ENCODE measurements at places on chromosomes 1 and 21.

DNA sequence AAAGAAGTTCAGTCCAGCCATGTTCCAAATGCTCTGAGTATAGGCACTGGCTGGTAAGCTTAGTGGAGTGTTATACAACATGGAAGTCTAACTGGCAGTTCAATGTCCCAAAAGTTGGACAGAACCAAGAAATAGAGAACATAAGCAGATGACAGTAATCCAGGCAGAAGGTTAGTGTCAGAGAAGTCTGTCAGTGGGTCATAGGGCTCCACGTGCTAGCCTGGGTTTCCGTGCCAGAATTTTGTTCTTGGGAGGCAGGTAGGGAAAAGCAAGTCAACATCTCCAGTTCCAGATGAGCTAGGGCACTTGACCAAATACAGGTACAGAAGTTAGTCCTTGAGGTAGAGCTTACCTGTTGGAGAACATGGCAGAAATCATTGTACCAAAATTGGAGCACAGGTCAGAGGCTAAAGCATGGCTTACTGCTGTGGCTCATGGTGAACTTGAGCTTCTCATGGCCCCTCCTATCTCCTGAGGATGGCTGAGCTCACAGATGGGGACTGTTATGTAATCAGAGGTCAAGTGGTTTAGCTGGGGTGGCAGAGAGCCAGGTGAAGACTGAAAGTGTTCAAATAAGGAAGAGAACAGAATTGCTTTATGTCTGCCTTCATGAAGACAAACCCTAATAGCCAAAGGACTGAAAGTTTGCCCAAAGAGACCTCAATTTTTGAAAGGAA, 170.8 kb downstream of the NFIA start:
- DNase-seq = no peak

DNA sequence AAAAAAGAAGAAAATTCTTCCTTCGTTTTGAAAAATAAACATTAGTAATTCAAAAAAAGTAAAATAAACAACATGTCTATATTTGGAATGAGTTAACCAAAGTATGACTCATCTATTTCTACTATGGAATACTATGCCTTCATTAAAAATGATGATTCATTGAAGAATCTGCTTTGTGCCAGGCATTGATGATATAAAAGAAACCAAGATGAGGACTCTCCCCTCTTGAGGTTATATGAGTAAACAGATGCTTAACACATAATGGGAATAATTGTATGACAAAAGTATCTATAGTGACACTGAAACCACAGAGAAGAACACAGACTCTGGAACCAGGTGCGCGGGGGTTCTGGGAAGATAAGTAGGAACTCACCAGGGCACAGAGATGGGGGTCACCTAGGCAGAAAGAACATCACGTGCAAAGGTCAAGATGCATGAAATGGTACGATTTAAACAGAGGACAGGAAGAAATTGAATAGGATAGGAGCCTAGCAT, 18.8 kb downstream of the ELF3 start:
- DNase-seq = no peak

- DNase-seq = peak; percentile 11
Observed at GRCh38 chr1:156797212-156797871, 19.3 kb downstream of the SH2D2A start.

- DNase-seq = no peak
Observed at GRCh38 chr1:17507915-17508314, 31.6 kb upstream of the ARHGEF10L start.

GRCh38 chr1:155463865-155464650, 98.5 kb downstream of the ASH1L start:
- DNase-seq = no peak

GRCh38 chr1:177561436-177561835, 390.7 kb downstream of the BRINP2 start:
- DNase-seq = no peak

Data from activated CD4-positive, CD25-positive, alpha-beta regulatory T cell (primary cell).